ENCODE measurements at places on chromosomes 2 and 18.

- DNase-seq, result no peak
These were observed 53.1 kb downstream of the CAB39 start for GRCh38 chr2:230765611-230766300.

- DNase-seq, result no peak
These were observed 1.0 kb upstream of the ANKRD62 start for GRCh38 chr18:12092398-12093229.

- no peak for DNase-seq
These were observed 24.2 kb upstream of the TANK start for GRCh38 chr2:161135951-161136593.

DNA sequence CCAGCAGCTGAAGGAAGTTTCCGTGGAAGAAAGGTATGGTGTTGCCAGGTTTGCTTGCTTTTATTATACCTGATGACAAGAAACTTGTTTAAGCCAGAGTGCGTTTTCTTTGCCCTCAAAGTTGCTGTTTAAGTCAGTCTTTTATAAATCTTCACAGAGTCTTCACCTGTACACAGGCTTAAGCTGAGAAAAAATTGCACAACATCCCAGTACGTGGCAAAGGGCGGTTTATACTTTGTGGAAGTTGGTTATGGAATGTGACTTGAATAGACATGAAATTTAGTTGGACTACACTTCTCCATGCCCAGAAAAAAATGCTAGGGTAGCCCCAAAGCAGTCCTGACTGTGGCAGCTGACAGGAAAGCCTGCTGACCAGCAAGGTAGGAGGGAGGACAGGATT lies 121.5 kb downstream of the RTN4 start:
- no peak for DNase-seq

DNA sequence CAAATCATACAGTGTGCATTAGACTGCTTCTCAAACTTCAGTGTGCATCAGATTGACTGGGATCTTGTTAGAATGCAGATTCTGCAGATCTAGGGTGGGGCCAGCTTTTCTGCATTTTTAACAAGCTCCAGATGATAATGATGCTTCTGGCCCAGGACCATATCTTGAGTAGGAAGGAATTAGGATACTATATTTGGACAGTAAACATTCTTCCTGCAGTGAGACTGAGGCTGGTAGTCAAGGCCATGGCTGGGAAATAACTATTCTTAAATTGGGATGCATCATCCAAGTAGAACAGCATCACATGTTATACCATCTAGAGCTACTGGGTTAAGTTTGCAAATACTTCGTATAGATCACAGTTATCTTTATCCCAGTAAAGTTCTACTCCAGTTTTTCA lies 28.4 kb upstream of the ARMC9 start:
- DNase-seq, result no peak

- DNase-seq, result no peak
These were observed 341.5 kb upstream of the TMEFF2 start for GRCh38 chr2:192535956-192536921.

- no peak for DNase-seq
These were observed 45.2 kb upstream of the SULT1C3 start for GRCh38 chr2:108194409-108195132.

DNA sequence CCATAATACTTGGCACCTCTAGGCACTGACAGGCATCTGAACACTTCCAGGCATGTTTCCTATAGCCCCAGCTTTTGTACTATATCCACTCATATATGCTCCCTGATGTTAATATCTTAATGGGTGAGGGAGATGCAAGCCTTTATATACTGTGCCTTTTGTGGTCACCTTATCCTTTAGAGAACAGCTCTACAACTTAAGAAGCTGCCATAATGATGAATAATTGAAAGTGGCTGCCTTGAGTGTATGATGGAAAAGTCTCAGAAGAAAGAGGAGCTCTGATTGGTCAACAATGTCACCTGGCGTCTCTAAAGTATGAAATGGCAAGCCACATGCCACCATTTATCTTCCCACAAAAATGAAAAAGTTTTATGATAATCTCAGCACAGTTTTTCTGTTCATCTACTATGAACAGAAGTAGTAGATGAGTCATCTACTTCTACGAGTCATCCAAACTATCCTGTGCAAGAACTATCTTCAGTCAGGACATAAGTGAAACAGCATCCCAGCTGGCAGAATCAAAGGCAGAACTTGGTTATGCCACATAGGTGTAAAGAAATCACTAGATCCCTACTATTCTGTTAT lies 997.9 kb upstream of the CELF4 start:
- DNase-seq, result no peak

Measured in stimulated activated CD8-positive, alpha-beta memory T cell treated with anti-CD3 and anti-CD28 coated beads, Interleukin-15, amount 100 ng/mL, for 24 hours (primary cell).